WTC11 (cell line): ENCODE measurements at places on chromosomes 12 and 14.

- no peak for DNase-seq
Measured at GRCh38 chr12:3071107-3071506, 6.1 kb upstream of the TSPAN9 start.

GRCh38 chr12:71166862-71167496 is 9.2 kb upstream of the TSPAN8 start:
- DNase-seq, result no peak

GRCh38 chr12:76552343-76552938 is 7.1 kb downstream of the OSBPL8 start:
- no peak for DNase-seq

GRCh38 chr12:21638054-21638891 is 19.4 kb downstream of the LDHB start:
- no peak for DNase-seq

DNA sequence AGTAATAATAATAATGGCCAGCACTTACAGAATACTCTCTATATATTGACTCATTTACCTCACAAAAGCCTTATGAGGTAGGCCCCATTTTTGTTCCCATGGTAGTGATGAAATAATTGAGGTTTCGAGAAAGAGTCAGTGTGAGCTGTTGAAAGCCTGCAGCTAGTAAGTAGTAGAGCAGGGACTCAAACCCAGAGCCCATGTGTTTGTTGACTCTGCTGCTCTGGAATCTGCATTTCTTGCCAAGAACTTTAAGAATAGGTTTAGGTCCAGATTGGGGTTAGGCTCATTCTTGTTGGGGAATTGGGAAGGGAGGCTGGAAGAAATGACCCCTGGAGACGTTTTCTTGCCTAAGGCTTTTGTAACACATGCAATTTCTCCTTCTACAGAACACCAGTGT is 27.9 kb downstream of the DYRK4 start:
- DNase-seq, result no peak

DNA sequence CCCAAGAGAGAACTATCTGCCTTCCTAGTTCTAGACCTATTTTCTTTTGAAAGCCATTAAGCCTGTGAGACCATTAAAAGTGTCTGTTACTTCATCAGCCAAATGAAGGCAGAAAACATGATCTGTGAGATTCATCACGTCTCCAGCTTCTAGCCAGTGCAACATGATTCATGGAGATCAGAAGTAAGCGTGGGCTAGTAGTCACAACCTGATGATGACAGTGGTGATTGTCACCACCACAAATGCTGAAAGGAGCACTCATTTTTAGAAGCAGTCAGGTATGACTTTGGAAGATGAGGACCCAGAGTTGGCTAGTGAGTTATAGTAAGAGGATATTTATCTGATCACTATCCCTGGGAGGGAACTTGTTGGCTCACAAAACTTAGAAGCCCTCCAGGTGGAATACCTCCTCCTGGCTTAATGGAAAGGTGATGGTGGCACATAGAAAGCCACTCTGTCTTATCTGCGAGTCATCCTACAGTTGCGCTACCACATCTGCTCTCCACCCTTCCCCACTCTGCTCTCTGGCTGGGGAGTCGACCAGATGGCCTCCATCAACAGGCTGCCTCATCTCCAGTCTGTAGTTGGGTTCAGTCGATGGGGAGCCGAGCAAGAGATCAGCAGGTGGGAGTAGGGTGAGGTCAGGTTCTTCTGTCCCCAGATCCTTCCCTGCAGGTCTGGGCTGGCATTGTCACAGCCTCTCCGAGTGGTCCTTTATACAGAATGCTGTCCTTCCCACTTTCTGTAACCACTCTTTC is 317.6 kb upstream of the FKBP4 start:
- DNase-seq, result no peak

GRCh38 chr14:50605766-50606165 is 45.8 kb downstream of the ATL1 start:
- no peak for DNase-seq

- no peak for DNase-seq
Measured at GRCh38 chr12:22626406-22626805, 1.4 kb downstream of the ETNK1 start.
